Fibroblast of upper back skin (primary cell): ENCODE measurements at places on chromosomes 13 and 19.

- DNase-seq = peak; percentile 81
Observed at GRCh38 chr19:46426506-46427162, 2.1 kb downstream of the PNMA8C start.

DNA sequence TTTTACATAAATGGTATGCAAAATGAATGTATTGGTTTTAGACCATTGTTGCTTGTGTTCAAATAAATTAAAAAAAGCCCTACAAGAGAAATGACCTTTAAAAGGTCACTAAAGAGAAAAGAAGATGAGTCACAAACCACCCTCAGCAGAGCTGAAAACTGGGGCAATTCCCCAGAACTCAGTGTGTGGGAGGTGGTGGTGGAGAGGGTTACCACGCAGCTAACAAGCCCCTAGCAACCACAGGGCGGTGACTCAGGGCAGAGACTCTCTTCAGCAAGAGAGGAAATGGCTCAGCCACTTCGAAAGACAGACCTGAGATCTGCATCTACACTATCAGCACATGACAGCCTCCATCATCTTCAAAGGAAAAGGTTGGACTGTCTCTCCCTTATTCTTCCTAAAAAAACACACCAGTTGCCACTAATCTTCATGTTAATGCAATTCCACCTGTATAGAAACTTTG lies 29.4 kb upstream of the NDFIP2 start:
- peak; percentile 93 for DNase-seq

- DNase-seq = peak; percentile 11
Observed at GRCh38 chr13:30308548-30308947, 1.2 kb upstream of the KATNAL1 start.

DNA sequence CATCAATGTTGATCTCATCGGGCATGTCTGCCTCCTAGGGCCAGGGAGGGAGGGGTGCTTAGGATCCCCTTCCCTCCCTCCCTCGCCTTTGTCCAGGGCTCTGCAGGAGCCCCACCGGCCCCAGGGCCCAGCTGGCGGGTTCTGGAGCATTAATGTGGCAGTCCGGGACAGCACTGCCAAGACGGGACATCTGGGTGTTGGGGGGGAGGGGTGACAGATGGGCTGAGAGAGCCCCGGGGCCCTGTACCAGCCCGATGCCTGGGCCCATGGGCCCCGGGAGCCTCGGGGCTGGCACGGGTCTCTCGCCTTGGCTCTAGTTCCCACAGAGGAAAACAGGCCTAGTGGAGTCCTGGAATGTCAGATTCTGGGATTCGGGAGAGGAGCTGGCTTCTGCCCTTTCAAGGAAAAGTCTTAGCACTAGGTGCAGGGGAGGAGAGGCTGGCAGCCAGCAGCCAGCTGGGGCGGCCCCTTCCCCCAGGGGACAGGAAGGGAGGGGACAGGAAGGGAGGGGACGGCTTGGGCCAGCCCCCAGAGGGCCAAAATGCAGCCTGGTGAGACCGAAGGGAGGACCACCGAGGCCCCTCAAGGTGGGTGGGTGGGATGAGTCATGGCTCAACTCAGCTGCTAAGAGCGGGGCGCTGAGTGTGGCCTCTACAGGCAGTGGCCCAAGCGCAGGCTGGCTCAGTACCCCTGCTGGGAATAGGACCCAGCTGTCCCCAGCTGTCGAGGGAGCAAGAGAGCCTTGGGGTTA lies 3.1 kb downstream of the PPP1R14A start:
- no peak for DNase-seq

DNA sequence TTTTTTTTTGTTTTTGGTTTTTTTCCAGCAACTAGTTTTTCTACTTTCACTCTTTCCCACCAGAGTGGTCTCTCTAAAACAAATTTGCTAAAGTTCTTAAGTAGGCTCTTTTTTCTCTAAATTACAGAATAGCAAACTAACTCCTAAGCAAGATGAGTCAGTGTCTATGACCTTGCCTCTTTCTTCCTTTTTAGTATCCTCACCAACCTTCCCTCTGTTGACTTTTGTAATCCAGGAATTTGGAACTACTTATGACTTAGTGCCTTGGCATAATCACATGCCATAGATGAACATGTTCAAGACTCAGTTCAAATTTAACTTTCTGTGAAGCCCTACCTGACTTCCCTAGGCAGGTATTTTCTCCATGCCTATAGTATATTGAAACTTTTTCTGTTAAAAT lies 32.3 kb upstream of the AKAP11 start:
- DNase-seq = peak; percentile 11
